ENCODE measurements at places on chromosomes 7 and 10. TPM values are rescaled to one million over a fixed set of nuclear protein-coding genes. Genes with fewer than 3 reads are reported as not detected.

Gene BMPER
- 1.3 TPM for polyA plus RNA-seq

DNA sequence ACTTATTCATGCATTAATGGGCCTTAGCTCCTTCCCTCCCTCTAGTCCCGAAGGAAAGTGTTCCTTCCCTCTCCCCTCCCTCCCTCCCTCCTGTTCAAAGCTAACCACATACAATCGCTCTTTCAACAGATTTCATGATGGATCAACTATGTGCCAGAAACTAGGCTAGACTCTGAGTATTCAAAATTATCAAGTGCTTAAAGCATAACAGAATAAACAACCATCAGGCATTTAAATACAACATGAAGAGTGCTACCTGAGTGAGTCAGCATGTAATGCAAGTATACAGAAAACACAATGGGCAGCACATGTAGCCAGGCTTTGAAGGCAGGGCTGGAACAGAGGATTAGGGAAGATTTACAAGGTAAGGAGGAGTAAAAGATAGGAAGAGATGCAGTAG, 11.3 kb downstream of the CHCHD3 start:
- DNase-seq = no peak

Gene GHRHR
- polyA plus RNA-seq = not detected

GRCh38 chr7:140326116-140326928, 72.0 kb downstream of the SLC37A3 start:
- peak; percentile 62 for DNase-seq

DNA sequence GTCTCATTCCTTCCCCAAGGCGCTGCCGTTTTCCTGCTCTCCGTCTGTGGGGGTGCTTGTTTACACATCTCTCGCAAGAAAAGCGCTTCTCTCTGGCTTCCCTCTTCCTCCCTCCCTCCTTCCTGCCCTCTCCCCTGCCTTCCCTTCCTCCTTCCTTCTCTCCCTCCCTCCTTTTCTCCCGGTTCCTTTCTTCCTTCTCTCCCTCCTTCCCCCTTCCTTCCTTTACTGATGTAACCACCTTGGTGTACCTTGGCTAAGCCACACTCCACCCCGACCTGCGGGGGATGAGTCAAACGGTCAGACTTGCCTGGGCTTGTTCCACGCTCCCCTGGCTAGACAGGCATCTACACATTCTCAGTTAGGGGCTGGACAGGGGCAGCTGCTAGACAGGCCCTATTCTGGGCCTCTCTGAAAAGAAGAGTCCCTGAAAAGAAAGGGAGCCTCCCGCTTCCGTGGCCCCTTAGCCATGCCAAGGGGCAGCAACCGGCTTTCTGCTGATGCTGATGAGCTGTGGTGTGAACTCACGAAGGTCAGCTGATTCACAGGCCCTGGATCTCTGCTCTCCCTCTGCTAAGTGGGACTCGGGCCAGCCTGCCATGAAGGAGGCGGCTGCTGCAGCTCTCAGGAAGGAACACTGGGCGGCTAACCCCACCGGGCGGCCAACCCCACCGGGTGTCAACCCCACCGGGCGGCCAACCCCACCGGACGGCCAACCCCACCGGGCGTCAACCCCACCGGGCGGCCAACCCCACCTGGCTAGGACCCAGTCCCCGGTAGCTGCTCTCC, 216.8 kb downstream of the TCERG1L start:
- peak; percentile 74 for DNase-seq

GRCh38 chr10:72108830-72109635, 20.7 kb upstream of the SPOCK2 start:
- DNase-seq = no peak
